ENCODE measurements at places on chromosomes 1 and 21.

DNA sequence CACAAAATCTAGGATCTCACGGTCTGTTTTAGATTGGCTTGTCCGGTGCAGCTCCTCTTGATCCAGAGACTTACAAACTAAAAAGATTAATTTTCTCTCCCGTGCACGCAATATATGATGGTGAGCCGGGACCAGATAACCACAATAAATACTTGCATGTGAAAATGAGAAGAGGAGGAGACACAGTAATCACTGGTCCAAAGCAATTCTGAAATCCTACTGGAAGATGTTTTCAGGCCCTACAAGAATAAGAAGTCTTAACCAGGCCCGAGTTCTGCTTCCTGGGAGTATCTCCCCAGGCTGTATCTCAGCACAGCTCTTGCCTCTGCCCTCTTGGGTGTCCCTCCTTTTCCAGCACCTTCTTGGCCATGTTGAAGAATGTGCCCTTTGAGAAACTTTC lies 1.0 kb upstream of the WDR4 start:
- no peak for DNase-seq

GRCh38 chr1:22552021-22552420 lies 11.3 kb upstream of the EPHA8 start:
- DNase-seq = no peak

DNA sequence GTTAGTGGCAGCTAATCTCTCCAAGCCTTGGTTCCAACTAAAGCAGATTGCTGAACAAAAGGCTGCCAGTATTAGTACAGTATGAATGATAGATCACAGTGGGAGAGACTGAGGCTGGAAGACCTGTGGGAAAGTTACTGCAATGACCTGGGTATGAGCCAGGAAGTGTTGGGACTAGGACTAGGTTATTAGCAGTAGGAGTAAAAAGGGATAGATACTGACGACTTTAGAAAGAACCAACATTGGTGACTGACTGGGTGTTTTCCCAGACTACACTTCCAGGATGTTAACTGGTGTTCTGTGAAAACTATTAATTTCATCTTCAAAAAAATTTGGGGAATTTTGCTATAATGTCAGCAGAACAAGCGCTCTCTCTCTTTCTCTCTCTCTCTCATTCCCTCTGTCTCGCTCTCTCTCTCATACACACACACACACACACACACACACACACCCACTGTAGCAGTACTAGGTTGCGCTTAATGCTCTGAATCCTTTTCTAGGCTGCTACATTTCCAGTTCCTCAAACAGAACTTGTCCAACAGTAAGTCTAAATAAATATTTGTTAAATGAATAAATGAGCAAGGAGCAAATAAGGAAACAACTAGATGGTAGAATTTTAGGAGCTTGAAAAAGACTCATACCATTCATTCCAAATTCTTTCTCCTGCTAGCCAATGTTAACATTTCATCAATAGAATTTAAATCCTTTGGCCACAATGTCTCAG lies 47.6 kb upstream of the RGS8 start:
- no peak for DNase-seq

DNA sequence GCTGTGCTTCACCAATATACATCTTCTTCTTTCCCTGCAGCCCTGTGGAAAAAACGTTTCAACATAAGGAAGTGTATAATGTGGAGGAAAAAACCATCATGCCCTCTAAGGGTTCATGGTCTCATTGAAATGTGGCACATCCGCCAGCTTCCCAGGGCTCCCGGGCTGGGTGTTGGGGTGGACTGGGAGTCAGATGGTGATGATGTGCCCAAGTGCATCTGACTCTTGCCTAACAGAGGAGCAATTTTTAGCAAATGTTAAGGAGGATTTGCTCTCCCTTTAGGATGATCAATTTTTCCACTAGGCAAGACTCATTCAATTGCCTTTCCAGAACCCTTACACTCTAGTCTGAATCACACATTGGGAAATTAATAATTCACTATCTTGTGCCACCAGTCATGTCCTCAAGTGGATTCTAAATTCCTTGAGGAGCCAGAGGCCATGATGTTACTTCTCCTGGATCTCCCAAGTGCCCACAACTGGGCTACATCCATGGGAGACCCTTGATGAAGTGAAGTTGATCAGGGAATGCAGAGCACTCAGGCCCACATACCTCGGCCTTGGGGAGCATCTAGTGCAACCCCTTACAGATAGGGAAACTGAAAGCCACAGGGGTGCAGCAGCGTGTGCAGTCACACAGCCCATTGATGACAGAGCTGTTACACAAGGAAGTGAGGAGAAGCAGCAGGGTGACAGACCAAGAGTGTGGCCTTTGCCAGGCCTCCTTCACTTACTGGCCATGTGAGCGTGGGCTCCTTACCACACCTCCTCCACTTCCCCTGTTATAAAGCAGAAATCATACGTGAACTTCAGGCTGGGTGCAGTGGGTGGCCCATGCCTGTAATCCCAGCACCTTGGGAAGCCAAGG lies 100.0 kb upstream of the SLC44A3 start:
- DNase-seq = no peak

DNA sequence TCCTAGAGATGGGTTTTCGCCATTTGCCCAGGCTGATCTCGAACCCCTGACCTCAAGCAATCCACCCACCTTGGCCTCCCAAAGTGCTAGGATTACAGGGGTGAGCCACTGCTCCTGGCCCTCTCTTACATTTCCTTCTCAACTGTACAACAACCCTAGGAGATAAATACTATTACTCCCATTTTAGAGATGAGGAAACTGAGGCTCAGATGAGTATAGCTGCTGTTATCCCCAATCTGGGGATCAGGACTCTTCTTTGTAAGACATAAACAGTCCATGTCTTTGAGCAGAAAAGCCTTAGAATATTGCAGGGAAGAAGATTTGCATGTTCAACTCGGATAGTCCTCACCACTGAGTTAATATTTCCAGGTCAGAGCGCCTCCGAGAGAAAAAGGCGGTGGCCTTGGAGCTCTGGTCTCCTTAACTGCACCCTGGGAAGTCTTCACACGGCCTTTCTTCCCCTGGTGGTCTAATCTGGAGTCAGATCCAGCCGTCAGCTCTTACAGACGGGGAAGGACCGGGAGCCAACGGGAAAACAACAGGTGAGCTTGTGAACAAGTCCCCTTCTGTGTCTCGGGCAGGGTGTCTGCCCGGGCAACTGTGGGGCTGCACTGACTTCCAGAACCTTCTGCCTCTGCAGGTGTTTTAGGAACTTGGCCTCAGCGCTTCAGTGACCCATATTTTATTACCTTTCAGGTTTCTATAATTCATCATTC lies 5.9 kb upstream of the OLIG1 start:
- no peak for DNase-seq

DNA sequence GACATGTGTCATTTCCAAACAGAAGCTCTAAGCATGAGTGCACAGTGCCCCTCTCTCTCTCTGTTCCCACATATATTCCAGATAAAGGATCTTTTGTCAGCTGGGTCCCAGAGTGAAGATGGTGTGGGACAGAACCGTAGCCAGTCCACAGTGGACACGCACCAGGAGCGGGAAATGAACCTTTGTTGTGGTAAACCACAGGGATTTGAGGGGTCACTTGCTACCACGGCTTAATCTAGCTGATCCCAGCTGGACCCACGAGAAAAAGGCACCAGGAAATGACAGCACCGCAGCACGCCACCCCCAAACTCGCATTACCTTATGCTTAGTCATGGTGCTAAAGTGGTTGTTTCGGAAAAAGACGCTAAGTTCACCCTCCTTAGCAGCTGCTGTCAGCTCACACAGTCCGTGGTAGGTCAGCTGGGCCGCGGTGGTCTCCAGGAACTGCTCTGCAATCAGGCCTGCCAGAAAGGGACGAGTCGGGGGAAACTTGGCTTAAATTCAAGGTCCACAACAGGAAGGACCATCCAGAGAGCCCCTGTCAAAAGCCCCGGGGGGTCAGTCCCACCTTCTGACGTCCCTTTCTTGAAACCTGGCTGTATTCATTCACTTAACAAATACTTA lies 7.5 kb downstream of the MINDY1 start:
- DNase-seq = no peak

GRCh38 chr1:234488054-234489006 lies 9.4 kb upstream of the TARBP1 start:
- no peak for DNase-seq

- no peak for DNase-seq
These were observed 109.0 kb upstream of the ETV3 start for GRCh38 chr1:157247005-157247763.

DNA sequence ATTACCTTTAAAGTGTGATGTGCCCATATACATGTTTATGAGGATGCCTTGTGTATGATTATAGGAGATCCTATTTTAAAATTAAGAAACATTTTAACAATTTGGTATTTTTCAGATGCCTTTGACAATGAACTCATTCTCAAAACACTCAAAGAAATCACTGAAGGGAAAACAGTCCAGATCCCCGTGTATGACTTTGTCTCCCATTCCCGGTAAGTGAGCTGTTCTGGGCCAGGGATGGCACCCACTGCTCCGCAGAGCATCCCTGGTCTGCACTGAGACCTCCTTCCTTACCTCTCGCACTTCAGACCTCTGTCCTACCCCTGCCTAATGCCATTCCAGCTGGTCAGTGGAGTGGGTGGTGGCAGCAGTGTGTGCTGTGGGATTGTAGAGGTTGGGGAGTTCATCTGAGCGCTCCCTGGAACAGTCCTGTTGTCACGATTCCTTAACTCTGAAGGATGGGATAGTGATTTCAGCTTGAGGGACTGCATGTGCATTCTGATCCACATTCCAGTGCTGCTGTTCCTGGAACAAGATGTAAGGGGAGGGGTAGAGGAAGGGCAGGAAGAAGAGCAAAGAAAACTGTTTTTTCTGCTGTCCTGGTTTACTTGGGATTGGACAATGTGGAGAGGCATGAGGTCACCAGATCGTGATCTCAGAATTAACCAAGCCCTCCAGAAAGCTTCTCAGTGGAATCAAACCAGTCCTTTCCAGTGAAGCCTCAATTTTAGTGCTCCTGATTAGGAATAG lies 63.9 kb downstream of the UCK2 start:
- DNase-seq = peak; percentile 78

DNA sequence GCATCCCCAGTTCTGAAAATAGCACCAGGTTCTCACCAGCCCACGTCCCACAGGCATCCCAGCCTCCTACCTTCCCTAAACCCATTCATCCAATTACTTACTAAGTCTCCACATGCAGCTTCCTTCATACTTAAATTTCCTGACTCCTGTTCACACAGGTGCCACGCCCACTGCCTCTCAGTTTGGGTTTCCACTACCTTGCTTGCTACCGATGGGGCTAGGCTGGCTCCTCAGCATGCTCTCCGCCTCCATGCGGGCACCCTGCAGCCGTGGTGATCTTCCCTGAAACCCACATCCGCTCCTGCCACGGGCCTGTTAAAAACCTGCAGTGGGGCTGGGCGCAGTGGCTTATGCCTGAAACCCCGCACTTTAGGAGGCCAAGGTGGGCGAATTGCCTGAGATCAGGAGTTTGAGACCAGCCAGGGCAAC lies 70.4 kb upstream of the ANGPTL1 start:
- no peak for DNase-seq

DNA sequence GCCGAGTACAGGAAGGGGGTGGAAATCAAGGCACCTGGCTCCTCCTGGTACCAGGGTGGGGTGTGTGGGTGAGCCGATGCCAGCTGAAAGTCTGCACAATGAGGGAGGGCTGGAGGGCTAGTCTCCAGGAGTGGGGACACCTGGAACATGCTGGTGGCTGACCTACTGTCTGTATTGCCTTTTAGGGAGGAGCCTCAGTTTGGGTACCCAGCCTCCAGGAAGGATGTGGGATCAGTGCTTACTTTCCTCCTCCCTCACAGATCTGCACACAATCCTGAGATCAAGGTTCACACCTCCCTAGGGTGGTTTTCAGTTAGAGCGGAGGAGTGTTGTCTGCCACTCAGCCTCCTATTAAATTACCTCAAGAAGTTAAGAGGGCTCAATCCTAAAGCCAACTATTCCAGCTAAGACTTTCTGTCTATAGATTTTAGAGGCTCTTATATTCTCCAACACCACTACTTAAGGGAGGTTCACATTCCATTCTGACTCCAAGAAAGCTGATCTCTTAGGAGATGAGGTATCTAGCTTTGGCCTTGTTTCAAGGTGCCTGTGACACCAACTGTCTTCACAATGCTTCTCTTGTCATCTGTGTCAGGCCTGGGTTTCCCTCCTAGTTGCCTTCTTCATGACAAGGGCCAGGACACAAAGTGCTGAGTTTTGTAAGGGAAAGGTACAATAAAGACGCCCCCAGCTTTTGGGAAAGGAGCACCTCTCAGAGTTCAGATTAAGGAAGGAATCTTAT lies 15.7 kb downstream of the SSR2 start:
- DNase-seq = no peak

DNA sequence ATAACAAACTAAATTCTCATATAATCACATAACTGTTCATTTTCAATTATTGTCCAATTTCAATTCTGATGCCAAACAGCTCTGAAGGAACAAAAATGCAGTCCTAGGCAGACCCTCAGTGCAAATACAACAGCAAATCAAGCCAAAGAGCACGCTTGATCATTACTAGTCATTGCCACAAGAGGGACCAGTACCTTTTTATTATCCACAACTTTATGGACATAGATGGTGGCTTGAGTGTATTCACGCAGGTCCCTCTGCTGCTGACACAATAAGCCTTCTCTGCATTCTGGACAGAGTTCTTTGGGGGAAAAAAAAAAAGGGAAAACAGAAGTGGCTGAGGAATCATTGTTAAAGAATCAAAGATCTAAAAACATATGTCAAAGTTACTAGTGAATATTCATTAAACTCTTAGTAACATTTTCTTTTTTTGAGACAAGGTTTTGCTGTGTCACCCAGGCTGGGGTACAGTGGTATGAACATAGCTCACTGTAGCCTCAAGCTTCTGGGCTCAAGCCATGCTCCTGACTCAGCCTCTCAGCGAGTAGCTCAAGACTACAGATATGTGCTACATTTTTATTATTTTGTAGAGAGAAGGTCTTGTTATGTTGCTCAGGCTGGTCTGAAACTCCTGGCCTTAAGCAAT lies 34.3 kb upstream of the RAP1GAP start:
- peak; percentile 25 for DNase-seq

DNA sequence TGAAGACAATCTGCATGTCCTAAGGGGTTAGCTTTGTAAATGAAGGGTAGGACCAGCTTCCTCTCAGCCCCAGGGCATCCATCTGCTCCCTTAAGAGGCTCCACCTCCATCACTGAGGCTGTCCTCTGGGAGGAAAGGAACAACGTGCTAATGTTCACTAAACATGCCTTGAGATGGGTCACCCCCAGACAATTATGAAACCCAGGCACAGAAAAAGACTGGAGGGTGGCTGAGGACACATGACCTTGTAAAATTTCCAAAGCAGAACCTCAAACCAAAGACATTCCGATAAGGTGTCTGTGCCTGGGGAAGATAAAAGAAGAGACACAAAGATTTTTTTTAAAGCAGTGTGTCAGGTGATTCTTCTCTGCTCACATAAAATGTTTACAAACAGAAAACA lies 37.6 kb upstream of the ZNF124 start:
- DNase-seq = no peak

DNA sequence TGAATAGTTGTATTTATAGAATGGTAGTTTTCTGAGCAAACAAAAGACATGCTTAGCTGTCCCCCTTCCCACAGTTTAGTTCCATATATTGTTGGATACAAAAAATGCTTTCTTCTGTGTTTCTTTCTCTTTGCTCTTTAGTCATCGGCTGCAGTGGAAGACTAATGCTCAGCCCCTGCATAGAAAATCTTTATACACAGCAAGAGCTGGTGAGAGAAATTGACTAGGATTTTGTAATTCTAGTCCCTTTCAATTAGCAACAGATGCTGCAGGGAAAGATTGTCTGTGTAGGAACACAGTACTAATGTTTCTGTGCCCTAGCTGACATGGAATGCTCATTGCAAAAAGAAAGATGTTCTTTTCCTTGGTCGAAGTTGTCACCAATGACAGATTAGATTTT lies 200.9 kb downstream of the RPS6KC1 start:
- no peak for DNase-seq
